ENCODE measurements at places on chromosomes 3 and 15.

GRCh38 chr3:116440196-116440595 is 5.1 kb downstream of the LSAMP start:
- DNase-seq = no peak

DNA sequence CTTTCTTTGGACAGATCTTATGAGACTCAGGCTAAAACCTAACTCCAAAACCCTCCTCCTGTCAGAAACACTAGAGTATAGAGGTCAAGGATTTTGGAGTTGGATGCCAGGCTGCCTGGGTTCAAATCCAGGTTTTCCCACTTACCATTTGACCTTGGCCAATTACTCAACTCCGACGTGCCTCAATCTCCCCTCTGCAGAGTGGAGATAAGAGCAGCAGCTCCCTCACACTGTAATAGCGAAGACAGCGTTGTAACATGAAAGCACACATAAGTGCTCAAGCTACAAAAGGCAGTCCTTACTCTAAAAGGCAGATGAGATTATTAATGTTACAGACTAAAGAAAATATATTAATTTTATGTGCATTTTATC is 90.1 kb downstream of the IGF2BP2 start:
- DNase-seq = no peak

DNA sequence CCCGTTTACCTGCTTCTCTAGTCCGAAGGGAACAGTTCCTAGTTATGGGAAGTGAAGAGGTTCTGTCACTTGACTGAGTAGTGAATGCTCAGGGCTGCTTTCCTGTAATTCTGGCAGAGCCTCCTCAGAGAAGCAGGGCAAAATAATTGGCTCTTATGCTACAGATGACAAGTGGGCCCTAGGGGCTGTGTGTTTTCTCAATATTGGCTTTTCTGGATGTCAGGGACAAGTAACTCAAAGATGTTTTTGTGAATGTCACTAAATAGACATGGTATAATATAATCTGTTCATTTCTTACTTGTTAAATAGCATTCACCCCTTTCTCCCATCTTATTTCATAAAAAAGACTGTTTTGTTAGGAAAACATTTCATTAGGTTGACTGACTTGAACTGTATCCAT is 40.1 kb downstream of the SGO1 start:
- DNase-seq = no peak

- DNase-seq = no peak
These were observed 159.7 kb upstream of the TBL1XR1 start for GRCh38 chr3:177356952-177357351.

DNA sequence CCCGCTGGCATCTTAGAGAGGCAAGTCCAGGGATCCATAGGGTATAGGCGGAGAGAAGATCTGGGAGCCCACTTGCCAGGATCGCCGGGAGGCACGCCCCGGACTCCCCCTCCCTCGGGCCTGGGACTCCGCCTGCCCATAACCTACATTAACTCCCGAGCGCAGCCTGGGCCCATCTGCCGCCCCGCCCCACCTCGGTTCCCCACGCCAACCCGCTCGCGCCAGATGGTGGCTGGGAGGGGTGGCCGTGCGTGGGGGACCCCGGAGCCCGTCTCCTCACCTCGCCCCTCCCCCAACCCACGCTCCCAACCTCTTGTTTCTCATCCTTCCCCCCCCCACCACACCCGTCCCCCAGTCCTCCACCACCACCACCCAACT is 1.7 kb upstream of the DLL4 start:
- no peak for DNase-seq

DNA sequence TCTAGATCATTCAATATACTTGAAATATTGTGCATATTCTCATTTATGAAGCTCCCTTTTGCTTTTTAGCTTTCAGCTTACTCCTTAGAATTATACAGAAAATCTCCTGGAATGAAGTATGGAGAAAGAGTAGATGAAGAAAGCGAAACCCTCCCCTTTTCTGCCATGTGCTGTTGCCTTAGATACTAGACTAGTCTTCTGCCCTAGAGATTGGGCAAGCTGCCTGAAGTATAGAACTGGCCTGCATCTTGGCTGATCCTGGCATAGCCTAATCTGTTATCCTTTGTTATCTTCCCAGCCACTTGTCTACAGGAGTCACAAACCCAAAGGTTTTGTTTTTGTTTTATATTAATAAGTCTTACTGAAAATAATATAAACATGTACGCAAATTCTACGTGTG is 138.8 kb downstream of the RBPMS2 start:
- no peak for DNase-seq

DNA sequence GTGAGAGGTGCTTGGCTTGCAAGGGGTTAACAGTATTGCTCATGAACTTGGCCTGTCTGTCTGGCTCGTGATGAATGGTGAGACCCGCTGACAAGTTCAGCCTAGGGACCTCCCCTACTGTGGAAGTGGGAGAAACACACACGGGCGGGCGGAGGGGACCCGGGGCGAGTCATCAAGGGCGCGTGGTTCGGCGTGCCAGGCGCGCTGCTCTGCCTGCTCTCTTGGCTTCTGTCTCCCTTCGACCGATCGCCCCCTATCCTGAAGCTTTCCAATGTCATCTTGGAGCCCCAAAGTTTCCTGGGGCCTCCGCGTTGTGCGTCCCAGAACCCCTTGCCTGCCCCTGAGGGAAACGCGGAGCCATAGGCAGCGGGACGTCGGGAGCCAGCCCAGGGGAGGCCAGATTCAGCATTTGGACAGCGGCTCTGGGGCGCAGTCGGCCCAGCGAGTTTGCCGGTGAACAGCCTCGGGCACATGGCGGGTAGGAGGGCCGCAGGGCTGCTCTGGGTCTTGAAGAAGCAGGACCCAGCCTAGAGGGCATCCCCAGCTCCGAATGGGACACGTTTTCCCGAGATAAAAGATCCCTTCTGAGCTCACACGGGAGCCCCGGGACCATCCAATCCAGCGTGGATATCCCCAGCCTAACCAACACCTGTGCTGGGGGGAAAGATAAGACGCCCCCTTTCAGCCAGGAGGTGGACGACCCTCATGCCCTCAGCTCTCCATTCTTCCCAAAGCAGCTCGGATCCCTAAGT is 27.0 kb upstream of the POLG start:
- DNase-seq = peak; percentile 20

DNA sequence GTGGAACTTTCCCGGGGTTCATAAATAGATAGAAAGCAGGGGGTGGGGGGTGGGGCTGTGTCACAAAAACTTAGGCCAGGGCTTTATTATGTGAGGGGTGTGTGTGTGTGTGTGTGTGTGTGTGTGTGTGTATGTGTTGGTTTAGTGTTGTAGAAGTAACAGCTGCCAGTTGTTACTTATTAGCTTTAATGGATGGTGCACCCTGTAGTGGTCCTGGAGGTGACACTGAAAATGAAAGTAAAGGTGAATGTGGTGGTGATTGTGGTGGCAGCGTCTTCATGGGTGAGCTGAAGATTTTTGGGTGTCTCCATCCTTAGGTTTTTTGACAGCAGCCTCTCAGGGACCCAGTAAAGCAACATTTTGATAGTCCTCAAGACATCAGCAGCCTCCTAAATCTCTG is 449.9 kb downstream of the PDCD6IP start:
- no peak for DNase-seq

DNA sequence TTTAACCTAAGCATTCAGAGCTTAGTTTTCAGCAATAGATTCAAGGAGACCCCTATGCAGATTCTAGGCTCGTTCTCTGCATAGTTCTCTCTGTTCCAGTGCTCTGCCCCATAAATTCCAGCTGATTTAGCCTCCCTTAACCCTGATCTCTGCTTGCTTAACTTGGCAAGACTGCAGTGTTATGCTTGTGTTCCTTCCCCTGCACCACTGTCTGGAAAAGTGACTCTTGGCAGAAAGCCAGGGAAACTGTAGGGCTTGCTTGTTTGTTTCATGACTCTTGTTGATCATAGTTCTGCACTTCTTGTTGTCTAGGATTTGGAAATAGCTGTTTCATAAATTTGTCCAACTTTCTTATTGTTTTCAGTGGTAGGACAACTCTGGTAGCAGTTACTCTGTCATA is 40.1 kb downstream of the ANAPC13 start:
- no peak for DNase-seq

Measured in stimulated activated CD4-positive, alpha-beta T cell treated with anti-CD3 and anti-CD28 coated beads, Interleukin-2, amount 100 ng/mL, for 4 hours (primary cell).